Motor neuron (in vitro differentiated cells): ENCODE measurements at places on chromosomes 4 and X.
A peak's percentile ranks its signal among the peaks of the same experiment; 100 is the strongest.

DNA sequence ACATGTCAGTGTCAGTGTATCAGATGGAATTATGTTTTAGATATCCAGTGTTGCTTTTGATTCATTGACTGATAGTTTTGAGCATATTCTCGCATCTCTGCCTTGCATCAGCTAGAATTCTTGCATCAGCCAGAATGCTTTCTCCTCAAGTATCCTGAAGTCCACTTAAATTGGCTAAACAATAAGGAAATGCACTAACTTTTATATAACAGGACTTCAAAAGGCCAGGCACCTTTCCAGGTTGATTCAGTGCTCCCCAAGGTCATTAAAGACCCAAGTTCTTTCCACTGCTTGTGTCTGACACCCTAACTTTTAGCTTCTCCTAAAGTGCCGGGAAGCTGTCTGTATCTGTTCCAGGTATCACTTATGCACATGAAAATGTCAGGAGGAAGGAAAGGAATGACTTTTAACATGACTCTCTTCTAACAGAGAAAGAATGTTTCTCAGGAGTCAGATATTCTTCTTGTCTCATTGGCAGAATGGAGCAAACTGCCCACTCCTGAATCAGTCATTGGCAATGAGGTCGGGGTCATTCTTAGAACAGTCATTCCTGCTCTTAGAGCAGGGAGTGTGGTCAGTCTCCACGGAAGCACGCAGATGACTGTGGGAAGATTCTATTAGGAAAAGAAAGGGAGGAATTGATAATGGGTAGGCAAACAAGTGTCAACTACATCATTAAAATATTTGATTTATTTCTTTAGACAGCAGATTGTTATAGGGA lies 92.9 kb upstream of the TLL1 start:
- no peak for ATAC-seq

DNA sequence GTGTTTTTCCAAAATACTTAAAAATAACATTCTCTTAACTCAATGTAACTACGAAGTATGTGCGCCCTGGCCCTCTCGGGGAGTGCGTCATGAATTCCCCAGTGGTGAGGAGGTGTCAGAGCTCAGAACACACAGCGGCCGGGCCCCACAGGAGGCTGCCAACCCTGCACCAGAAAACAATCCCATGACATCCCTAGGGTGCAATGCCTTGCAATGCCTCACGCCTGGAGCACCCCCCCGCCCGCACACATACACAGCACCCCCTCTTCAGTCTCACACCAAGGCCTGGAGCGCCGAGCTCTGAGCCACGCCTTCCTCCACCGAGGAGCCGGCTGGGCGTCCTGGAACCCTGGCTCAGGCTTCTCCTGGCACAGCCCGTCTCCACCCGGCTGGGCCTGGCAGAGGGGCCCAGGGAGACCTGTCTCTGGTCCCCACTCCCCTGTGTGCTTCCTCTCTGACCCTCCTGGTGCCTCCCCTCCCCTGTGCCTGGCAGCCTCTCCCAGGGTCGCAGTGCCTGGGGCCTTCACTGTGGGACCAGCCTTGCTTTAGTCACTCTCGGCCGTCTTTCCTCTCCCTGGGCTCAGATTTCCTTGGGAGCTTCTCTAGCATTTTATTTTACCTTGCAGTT lies 108.2 kb upstream of the ADRA2C start:
- peak; percentile 11 for ATAC-seq

GRCh38 chr4:163665521-163666331 lies 171.2 kb downstream of the TMA16 start:
- ATAC-seq = no peak

DNA sequence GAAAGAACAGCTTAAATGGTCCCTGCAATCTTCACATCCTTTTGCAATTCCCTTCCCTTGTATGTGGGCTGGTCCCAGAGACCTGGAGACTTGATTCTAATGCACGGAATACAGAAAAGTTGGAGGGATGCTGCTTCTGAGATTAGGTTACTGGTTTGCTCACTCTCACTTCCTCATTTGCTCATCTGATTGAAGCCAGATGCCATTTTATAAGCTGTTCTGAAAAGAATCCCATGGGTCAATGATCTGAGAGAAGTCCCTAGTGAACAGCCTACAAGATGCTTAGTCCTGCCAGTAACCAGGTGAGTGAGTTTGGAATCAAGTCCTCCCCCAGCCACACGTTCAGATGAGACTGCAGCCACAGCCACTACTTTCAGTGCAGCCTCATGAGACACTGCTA lies 35.9 kb downstream of the MAGEA1 start:
- ATAC-seq = no peak

DNA sequence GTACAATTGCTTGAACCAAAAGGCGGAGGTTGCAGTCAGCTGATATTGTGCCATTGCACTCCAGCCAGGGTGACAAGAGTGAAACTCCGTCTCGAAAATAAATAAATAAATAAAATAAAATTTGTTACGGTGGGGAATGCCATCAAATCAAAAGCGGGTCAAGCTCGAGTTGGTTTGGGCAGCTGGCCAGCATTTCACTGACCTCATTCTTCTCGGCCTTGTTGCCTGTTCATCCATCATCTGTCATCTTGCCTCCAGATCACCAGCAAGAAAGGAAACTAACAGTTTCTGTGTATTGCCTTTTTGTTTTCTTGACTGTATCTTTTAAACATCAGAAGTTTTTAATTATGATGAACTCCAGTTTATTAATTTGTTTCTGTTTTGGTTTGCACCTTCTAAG lies 31.5 kb upstream of the KLHL2 start:
- ATAC-seq = no peak

GRCh38 chr4:95676190-95676589 lies 127.4 kb upstream of the UNC5C start:
- ATAC-seq = no peak

DNA sequence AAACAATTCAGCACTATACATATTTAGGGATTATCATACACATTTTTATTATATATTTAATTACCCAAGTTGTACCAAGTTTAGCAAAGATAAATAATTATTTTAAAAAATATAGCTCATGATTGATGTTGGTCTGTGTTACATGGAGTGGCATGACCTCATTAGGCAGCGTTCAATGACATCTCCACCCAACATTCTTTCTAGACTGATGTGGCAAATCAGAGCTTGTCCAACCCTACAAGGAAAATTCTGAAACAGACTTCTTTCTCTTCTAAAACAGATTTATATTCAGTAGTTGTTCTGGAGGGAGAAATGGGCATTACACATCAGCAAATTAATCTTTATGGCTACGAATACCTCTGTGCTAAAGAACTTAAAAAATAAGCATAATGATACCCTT lies 189.7 kb downstream of the PDGFC start:
- ATAC-seq = peak; percentile 88

- ATAC-seq = peak; percentile 54
These were observed 154.7 kb upstream of the STX18 start for GRCh38 chr4:4696530-4696929.

DNA sequence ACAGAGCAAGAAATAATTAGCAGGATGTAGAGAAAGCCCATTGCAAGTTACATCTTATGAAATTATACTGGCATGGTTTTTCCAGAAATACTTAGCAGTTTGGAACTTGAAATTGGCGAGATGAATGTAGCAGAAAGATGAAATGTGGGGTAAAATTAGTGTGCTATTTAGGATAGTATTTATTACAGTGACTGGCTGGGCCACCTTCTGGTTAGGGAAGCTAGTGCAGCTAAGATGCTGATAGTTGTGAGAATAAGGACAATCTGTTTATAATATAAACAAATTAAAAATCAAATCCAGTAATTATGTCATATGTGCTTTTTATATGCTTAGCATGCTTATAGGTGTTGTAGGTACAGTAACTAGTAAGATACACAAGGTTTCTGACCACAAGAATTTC lies 74.8 kb downstream of the IL15 start:
- peak; percentile 42 for ATAC-seq

DNA sequence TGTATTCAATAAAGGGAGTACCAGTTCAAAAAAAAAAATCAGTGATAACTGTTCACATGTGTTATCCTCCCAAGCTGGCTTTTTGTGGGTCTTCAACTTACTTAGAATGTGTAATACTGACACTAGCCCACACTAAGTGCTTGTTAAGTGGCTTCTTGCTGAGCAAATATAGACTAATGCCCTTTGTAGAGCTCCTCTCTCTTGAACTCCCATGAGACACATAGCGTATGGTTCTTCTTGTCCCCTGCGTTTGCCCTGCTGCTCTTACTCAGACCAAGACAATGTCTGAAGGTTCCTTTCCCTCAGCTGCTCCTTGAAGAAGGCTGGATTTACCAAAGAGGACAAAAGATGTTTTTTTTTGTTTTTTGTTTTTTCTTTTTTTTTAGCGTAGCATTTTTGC lies 110.9 kb downstream of the FRAS1 start:
- ATAC-seq = no peak

- ATAC-seq = no peak
These were observed 84.8 kb upstream of the WDR44 start for GRCh38 chrX:118261151-118261550.

DNA sequence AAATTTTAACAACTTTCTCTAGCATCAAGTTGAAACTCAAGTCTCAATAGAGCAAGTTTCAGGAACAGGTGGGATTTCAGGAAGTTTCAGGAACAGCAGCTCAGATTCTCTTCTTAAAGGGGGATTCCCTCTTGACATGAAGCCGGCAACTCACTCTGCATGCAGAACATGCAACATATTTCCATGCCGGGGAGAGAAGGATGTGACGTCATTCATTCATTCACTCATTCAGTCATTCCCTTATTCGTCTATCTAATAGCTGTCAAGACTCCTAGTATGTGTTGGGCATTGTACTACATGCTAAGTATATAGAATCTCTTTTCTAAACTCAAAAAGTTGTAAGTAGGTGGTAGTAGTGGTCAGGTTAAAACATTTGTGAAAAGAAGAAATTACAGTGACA lies 4.8 kb upstream of the FAM9A start:
- no peak for ATAC-seq

GRCh38 chr4:118221227-118221800 lies 131.5 kb downstream of the PRSS12 start:
- ATAC-seq = no peak

DNA sequence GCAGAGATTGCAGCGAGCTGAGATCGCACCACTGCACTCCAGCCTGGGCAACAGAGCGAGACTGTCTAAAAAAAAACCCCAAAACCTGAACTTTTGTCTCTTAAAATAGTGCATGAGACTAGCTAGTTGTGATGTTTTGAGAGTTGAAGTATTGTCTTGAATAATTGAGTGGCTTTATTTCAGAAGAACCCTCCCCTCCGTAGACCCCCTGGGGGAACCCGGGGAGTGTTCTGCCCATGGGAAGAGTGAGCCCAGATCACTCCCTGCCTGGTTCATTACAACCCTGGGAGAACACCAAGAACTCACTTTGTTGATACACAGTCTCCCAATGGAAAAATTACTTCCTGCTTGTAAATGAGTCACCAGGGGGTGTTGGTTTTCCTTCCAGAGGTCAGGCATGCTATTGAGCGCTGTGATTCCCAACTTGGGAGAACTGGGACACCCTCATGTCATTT lies 65.3 kb upstream of the SHISA3 start:
- no peak for ATAC-seq

DNA sequence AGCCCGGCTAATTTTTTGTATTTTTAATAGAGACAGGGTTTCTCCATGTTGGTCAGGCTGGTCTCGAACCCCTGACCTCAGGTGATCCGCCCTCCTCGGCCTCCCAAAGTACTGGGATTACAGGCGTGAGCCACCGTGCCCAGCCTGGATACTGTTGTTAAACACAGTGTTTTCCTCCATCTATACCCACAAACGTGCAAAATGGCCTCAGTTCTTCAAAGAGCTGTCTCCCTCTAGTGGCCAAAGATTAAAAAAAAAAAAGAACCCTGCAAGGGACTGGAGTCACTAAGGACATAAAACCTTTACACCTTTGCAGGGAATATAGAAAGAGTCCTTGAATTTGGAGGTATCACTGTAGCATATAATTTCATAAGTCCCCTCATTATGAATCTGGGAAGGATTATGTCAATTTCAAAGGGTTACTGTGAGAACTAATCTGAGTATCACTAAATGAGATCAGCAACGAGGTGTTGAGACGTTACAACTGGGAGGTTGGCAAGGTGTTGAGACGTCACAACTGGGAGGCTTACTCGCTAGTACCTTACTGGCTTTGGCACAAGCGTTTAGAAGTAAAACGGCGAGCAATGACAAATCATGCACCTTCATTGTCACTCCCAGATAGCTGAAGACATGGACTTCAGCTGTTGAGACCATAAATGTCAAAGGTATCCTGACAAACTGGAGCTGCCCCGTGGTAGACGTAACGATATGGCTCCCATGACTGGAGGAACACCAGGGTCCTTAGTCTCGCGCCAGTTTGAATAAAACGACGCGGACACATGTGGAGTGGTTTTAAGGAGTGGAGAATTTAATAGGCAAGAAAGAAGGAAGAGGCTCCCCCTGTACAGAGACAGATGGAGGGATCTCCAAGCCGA lies 33.4 kb upstream of the ENPP6 start:
- peak; percentile 88 for ATAC-seq

- no peak for ATAC-seq
These were observed 66.3 kb upstream of the C1QTNF7 start for GRCh38 chr4:15361529-15361928.

DNA sequence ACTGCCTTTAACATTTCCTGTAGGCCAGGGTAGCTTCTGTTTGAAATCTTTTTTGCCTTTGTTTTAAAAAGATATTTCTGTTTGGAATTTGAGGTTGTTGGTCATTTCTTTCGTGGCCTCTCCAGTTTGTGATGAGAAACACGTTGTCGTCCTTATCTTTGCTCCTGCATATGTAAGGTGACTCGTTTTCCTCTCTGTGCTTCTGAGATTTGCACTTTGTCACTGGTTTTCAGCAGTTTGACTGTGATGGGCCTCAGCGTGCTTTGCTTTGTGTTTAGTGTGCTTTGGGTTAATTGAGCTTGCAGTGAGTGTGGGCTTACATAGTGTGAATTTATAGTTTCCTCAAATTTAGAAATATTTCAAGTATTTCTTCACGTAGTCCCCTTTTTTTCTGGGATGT lies 81.5 kb downstream of the FAM193A start:
- no peak for ATAC-seq
